Liver (tissue), 10 donors: ENCODE measurements at places on chromosomes 3 and 15. TPM values are rescaled to one million over a fixed set of nuclear protein-coding genes. Genes with fewer than 3 reads are reported as not detected.

GP9 gene
- polyA plus RNA-seq, result not detected

DPPA2 gene
- polyA plus RNA-seq, result not detected

SERPINI2 gene
- polyA plus RNA-seq, result not detected

MAP1A gene
- polyA plus RNA-seq, result 0.11 TPM

- no peaks in the 10 kb centered on the region for H3K27me3 ChIP-seq
- peak overlapping the region; percentile 80 for H3K27ac ChIP-seq
- H3K36me3 ChIP-seq, result no peaks in the 10 kb centered on the region
- DNase-seq, result no peak
- peaks cover 19% of the 10 kb centered on the region for H3K4me1 ChIP-seq
- peak overlapping the region; percentile 92 for H3K4me3 ChIP-seq
These were observed 848 bp downstream of the NCEH1 start for GRCh38 chr3:172709774-172710663.

DNA sequence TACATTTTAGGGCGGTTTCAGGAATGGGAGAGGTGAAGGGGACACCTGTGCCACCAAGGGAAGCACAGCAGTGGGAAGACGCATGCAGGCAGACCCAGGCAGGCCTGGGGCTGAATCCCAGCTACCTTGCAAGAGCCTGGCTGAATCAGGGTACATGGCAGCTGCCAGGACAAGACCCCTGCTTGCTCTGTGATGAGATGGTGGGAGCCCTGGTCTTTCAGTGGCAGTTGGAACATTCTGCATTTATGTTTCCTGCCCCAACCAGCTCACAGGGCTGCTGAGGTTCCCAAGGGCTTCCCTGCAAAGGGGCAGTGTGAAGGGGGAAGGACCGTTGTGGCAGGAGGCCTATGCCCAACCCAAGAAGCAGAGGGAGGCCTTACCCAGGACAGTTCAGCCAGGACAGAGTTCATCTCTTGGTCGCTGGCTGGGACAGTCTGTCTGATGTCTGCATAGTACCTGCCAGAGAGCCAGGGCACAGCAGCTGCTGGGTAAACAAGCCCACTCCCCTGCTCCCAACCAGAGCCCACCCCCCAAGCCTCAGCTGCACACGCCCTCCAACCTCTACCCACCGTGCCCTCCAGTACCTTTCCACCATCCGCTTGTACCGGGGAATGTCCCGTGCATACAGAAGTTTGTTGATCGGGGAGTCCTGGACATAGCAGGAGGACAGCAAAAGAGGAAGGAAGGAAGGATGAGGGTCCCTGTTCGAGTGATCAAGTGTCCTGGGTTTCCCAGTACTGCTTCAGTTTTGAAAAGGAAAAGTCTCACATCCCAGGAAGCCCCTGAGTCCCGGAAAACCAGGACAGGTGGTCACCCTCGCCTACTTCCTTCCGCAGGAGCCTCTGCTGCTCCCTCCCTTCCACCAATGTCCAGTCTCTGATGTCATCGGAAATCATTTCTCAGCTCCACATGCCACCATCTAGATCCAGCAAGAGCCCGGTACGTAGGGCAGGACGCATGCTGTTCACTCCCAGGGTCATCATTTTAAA, 23.1 kb downstream of the PLXNB1 start:
- H3K27me3 ChIP-seq, result no peaks in the 10 kb centered on the region
- no peaks in the 10 kb centered on the region for H3K4me1 ChIP-seq
- H3K27ac ChIP-seq, result no peak overlapping the region
- peaks cover 34% of the 10 kb centered on the region for H3K36me3 ChIP-seq

DNA sequence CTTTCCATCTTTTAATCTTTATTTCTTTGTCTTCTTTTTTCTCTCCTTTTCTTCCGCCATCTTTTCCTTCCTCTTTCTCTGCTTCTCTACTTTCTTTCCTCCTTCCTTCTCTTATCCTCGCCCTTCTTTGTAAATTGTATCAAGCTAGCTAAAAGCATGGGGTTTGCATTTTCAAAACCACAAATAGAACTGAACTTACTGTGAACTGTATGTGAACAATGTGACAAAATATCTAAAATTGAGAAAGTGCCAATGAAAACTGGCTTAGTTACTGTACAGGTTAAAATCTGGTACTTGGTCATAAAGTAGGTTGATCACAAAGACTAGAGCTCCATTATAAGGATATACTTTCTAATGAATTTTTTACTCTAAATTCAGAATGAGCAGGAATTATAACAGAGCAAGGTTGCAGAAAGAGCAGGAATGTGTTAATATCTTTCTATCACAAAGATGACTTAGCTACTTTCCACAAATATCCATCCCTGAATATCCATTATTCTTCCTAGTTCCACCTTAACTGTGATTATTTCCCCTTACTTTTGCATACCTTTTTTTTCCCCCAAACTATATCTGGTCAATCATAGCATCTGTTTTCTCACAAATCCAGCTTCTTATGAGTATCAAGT, 122.4 kb downstream of the LSAMP start:
- H3K4me3 ChIP-seq, result no peak overlapping the region
